Caudate nucleus (tissue), 63 donors: ENCODE measurements at places on chromosomes 12 and 14.
A peak's percentile ranks its signal among the peaks of the same experiment; 100 is the strongest.

- DNase-seq: no peak
Observed at GRCh38 chr14:95061317-95062093, 95.8 kb downstream of the DICER1 start.

DNA sequence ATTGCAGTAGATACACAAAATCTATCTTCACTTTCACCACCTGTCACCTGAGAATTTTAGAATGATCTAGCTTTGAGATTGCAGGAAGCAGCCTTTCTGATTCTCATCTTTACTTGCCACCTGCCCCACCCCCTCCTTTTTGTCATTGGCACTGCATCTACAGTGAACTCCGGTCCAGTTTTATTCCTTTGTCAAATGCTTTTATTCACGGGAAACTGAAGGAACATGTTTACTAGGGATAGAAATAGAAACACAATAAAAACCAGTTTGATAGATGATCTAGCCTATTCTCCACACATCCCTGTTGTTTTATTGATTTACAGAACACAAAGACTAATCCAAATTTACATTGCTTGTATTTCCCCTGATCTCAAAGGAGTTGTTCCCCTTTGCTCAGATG, 471.7 kb upstream of the STXBP6 start:
- DNase-seq: no peak

- peak; percentile 21 for DNase-seq
Observed at GRCh38 chr12:460261-461230, 807 bp downstream of the B4GALNT3 start.

DNA sequence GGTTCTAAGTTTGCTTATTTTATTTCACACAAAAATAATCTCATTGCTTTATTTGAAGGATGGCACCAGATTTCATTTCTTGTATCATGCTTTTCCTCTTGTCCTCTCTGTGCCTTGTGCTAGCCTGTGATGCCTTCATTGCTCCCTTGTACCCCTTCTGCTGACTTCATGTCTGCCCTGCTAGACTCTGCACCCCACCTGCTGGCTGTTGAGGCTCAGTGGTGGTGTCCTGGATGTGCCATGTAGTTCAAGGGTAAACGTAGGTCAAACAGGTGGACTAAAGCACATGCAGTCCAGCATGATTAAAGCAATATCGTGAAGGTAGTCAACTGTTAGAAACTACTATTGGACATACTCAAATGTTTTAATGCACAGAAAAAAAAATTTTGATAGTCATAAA, 21.6 kb downstream of the MRPS35 start:
- no peak for DNase-seq

- no peak for DNase-seq
Observed at GRCh38 chr14:82731526-82731925, 1197.9 kb upstream of the SEL1L start.

DNA sequence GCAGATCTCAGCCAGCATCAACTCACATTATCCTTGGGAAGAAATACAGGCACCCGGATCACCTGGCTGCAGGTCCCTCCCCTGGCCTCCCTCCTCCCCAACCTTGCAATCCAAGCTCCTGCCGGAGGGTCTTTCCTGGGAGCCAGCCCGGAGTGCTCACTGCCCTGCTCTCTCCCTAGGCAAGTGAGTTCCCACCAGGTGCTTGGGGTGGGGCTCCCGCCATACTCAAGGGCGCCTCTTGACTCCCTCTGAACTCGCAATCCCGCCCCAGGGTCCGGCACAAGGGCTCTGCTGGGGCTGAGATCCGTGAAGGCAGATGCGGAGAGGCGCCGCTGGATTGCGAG, 1.2 kb upstream of the CEP170B start:
- DNase-seq: no peak

DNA sequence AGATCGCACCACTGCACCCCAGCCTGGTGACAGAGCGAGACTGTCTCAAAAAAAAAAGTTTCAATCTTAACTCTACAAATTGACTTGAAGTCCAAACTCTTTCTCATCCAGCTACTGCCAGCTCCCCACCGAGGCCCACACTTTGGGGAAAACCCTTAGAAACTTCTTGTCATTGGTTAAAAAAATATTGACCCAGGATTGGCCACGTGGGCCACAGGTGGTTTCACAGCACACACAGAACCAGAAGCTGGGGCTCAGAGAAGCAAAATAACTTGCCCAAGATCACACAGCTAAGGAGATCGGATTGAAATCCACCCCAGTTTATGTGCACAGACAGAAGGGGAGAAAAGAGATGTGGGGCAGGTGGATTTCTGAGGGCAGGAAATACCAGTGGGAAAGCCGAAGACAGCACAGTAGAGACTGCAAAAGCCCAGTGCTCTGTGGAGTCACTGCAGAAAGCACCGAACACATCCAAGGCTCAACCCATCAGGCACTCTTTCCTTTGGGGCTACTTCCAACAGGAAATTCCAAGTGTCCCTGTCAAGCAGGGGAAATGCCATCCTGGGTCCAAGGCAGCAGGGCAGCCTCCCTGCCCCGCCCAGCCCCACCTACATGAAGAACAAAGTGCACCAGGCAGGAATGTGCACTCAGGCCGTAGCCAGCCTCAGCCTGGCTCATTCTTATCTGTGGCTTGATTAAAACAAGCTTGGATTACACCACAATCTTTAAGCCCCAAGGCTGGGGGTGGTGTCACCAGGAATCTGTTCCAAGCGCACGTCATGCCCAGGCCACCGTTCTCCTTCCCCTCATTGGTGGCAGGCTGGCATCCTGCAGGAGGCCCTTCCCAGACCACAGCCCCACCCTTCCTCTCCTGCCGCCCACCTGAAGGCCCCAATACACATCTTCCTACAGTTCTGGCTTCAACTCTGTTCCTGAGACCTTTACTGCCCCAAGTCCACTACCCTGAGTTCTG, 72.5 kb downstream of the ITPK1 start:
- no peak for DNase-seq

GRCh38 chr12:6925540-6926279, 2.0 kb upstream of the ATN1 start:
- peak; percentile 35 for DNase-seq

DNA sequence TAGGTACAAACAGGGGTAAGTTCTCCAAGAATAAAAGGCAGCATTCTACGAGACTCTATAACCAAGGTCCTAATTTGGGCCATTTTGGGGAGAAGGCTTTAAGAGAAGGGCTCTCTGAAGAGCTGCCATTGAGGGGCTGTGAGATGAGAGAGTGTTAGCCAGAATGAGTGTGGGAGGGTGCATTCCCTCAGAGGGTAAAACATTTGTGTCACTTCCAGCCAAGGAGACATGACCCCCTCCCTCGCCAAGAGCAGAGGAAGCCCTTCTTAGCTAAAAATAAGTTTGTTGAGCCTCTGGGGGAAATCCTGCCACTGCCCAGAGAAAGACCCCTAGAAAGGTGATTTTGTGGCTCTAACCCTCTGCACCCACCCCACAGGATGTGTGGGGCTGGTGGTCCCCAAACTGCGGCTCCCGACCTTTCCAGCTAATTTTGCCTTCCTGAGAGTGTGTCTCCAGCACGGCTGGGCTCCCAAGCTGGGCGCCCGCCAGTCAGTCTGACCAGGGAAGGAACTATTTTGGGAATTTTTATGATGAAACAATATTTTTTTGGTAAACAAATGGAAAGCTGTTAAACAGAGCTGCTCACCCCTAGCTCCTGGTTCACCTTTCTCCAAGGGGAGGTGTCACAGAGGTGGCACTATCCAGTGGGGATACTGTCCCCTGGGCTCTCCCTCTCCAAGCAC, 65.9 kb upstream of the JDP2 start:
- DNase-seq: no peak

DNA sequence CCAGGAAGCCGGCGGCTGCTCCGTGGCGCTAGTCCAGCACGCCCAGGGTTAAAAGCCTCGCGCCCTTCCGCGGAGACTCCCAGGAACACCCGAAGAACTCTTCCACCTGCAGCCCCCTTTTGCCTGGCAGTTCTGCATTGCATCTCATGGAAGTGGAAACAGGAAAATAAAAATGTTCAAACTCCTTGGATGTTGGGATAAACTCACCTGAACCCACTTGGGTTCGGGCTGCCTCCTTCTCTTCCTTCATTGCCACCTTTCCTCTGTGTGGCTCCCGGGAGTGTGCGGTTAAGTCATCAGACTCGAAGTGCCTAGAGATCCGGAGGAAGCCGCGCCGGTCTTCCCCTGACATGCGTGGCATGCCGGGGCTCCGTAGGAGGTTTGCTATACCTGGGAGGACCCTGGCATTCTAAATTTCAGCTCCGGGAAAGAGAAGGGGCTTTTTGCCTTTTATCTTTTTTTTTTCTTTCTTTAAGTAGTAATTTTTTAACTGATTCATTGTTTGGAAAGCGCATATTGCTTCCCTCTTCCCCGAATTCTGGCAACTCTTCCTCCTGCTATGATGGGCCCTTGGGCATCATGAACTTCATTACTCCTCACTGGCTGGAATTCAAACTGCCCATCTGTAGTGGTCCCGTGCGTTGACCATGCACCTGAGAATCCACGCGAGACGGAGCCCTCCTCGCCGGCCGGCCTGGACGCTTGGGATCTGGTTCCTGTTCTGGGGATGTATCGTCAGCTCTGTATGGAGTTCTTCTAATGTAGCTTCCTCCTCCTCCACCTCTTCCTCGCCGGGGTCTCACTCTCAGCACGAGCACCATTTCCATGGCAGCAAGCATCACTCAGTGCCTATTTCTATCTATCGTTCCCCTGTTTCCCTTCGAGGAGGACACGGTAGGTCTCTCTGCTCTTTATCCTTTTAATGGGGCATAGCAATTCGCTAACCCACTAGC, 931.4 kb downstream of the DIO2 start:
- peak; percentile 51 for DNase-seq

DNA sequence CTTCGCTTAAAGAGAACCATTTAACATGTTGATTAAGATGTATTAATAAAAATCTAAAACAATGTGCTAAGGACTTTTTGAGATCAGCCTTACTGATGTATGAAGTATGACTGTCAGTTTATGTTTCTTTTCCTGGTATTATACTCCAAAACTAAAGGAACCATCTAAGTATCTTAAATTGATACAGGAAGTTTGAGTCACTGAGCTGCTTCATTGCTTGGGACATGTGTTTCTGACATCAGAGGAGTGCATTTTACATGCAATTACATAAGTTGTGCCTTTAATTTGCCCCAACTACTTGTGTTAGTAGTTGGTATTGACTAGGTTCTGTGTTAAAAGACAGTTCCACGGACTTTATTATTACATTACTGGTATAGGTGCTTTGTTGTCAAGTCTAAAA, 50.9 kb downstream of the PROX2 start:
- DNase-seq: no peak

GRCh38 chr14:64569138-64569631, 19.4 kb downstream of the PPP1R36 start:
- DNase-seq: peak; percentile 6

DNA sequence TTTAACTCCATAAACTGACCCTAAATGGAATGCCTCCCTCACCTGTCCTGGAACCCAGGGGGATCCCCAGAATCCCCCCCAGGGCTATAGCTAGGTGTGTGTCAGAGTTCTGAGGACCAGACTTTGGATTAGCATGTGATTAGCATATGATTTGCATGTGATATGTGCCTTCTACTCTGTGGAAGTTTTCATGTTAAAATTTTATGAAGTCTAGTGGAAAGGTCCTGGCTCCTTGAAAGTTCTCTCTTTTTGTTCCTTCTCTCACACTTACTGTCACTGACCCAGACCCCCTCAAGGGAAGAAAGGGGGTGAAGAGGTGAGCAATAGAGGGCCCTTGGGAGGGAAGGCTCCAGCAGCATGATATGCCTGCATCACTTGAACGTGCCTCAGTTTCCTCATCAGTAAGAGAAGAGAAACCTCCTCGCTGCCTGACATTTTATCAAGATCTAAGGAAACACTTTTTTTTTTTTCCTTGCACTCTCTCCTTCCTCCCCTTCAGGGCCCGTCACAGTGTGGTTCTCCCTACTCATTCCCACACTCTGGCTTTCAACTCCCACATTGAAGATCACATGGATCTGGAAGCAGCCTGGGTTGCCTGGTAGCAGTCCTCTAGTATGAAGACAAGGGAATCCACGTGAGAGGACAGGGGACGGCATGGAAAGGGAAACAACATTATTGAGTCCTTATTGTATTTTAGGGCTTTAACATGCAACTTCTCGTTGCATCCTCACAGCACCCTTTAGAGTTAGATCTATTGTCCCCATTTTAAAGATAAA, 3.3 kb upstream of the C1QL4 start:
- DNase-seq: peak; percentile 43

- no peak for DNase-seq
Observed at GRCh38 chr12:104263026-104263425, 40.5 kb upstream of the EID3 start.

DNA sequence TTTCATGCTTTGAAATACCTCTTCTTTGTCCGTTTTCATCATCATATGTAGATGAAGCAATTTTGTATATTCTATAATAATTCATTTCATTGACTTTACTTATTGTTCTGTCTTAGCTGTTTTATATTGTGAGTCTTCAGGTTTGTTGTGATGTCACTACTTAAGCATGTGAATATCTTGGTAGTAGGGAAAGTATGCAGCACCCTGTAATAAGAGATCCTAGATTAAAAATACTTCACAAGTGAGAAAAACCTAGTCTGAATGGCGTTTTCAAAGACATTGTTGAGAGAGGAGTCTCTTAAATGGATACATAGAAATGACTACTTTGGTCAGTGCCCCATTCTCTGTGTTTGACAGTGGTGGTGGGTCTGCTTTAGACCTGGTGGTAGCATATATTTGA, 61.4 kb downstream of the SLC16A7 start:
- DNase-seq: no peak

GRCh38 chr12:32131666-32132065, 25.0 kb downstream of the BICD1 start:
- no peak for DNase-seq

GRCh38 chr14:87409393-87409792, 583.6 kb downstream of the GALC start:
- DNase-seq: no peak

DNA sequence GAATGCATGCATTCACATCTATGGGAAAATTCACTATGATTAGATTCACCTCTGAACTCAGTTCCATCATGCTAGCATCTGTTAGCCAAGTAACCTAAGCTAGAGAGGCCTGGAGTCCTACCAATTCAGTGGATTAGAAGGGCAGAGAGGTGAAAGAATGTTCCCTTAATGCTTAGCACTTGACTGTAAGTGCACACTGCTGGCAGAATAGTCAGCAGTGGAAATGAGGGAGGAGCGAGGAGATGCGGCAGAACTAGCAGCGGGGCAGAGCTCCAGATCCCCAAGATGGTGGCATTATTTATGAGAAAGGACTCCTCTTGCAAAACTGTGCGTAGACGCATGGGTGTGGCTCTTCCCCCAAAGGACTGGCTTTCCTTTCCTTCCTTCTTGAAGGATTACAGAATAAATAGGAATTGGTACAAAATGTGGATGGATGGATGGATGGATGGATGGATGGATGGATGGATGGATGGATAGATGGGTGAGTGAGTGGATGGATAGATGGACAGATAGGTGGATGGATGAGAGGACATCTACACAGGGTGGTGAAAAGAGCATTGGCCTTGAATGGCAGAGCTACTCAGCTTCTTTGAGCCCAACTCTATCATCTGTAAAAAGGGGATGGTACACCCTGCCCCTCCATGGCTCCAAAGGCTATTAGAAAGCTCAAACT, 227.2 kb downstream of the CHST11 start:
- DNase-seq: no peak
